Iris pigment epithelial cell (primary cell): ENCODE measurements at places on chromosomes 7 and 10.

- peak; percentile 80 for DNase-seq
Observed at GRCh38 chr10:5659702-5660528, 6.5 kb downstream of the ASB13 start.

DNA sequence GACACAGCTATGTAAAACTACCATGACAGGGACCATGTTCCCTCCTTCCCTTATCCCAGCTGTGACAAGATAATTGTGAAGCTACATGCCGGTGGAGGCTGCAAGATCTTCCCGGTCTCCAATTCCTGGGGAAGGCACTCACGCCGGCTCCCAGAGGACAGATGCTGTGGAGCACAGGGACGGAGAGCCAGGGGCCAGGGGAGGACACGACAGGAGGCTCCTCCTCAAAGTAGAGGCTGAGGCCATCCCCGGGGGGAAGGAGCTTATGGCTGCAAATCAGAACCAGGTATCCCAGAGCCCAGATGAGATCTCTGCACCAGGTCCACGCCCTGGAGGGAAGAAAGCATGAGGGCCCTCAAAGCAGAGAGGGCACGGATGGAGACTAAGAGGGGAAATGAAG is 286.2 kb downstream of the TCERG1L start:
- DNase-seq = no peak

- DNase-seq = no peak
Observed at GRCh38 chr10:11687779-11688447, 54.3 kb upstream of the ECHDC3 start.

DNA sequence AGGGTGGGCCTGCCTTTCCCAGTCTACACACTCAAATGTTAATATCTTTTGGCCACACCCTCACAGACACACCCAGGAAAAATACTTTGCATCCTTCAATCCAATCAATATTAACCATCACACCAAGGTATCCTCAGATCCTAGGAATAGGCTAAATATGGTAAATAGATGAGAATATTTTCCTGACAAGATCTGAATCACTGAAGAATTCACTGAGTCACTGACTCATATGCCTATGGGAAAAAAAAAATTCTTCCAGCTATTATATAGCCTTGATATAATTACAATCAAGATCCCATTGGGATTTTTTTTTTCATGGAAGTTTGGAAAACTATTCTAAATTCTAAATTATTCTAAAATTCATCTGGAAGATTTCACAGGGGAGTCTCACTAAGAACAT is 65.8 kb downstream of the INHBA start:
- DNase-seq = peak; percentile 24

DNA sequence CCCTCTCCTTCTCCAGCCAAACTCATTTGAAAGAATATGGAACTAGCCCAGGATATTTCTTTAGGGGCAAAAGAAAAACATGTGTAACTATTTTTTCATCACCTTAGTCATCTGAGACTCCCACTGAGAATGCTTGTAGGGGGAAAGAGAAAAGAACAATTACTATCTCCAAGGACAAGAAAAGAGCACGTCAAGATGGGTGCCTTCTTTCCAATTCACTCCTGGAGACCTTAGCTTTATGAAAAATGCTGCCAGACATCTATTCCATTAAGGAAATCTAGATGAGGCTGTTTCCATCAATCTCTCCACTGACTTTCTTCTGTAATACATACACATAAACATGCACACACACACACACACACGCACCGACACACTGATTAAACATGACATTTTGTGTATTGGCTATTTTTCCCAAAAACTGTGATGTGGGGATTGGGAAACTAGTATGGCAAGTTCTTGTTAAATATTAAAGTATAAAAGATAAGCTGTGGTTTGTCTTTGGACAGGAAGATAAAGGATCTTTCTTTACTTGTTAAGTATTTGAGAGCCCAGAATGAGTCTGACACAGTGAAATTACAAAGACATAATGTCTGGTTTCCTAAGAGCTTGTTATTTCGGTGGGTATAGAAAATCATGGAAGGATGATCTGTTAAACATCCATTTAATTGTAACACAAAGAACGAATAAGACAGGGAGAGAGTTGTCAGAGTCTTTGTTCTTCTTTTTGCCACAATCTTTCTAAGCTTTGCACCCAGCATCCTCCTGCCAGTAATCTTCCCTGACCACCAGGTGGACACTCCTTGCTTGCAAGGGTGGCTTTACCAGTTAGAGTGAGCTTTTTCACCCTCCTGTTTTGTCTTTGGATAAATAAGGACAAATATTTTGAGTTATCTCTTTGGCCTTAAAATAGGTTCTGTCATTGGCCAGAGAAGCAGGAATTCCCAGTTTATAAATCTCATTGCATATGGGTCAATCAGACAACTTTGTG is 177.3 kb upstream of the TMEM72 start:
- peak; percentile 25 for DNase-seq

DNA sequence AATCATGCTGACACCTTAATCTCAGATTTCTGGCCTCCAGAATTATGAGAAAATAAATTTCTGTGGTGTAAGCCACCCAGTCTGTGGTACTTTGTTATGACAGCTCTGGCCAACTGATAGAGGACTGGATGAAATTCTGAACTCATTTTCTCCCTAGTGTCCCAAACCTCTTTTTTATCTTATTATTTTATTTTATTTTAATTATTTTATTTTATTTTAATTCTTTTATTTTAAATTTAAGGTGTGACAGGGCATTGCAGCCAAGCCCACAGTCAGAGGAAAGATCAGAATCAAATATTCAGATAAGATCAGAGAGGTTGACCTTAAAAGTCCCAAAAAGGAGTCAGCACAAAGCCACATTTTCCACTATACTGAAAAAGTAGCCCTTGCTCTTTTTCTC is 228.1 kb downstream of the TFEC start:
- no peak for DNase-seq

DNA sequence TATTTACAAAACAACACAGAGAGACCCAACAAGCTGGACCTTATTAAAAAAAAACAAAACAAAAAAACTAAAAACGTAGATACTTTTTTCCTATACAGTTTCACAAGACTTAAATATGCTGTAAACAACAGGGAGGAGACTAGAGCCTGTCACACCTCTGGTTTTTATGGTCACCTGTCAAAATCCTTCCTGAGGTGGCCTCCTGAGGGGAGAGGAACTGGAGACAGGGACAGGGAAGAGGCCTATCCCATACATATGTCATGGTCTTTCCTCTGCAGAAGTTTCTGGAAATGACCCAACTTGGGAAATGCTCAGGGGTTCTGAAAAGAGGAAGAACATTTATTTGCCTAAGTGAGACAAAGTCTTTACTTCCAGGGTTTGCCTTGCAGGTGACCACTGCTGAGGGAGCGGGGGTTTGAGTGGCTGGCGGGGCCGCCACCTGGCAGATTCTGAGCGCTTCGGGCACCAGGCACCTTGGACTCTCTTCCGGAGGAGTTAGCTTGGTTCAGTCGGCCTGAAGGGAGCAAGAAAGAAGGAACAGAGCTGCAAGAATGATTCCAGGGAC is 18.3 kb downstream of the CPA1 start:
- DNase-seq = no peak

- no peak for DNase-seq
Observed at GRCh38 chr10:124020981-124021815, 72.2 kb downstream of the CHST15 start.

GRCh38 chr7:28469562-28469961 is 57.2 kb downstream of the CREB5 start:
- DNase-seq = no peak

DNA sequence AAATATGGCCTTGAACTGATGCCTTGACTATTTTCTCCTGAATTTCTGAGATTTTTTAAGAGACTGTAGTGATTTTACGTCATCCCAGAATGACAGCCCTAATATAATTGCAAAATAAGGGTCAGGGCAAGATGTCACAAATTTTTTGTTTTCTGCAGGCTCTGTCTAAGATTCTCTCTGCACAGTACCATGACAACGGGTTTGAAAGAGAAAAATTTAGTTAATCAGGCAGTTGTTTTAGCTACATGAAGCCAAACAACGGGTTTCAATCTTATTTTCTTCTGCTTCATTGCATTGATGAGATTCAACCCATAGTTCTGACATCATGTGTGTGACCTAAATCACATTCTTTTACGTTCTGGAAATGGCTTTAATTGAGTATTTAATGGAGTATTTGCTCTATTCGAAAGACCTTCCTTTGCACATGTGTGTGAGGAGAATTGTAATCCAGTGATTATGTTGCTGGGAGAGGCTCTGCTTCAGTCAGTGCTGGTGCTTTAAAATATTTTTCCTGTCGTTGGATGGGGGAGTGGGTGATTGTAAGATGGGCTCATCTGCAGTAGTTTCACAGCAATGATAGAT is 118.0 kb upstream of the RHOBTB1 start:
- no peak for DNase-seq

DNA sequence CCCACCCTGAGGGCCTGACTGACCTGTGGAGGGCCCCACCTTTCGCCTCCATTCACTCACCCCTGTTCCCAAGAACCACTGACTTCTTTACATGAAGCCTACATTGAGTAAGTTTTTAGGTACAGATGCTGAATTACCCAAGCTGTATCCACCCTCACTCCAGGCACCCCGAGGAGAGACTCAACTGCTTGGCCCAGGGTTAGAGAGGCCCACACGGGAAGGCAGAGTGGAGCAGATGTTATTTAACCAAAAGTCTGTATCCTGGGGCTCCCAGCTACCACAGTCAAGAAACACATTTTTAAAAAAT is 213.1 kb upstream of the FRMD4A start:
- DNase-seq = no peak

- peak; percentile 90 for DNase-seq
Observed at GRCh38 chr7:5425507-5426225, 2.0 kb upstream of the TNRC18 start.

GRCh38 chr10:129953119-129954051 is 10.7 kb downstream of the EBF3 start:
- no peak for DNase-seq
